T-helper 17 cell (primary cell): ENCODE measurements at places on chromosomes 2 and 18. TPM values are rescaled to one million over a fixed set of nuclear protein-coding genes. Genes with fewer than 3 reads are reported as not detected.

GRCh38 chr2:191049728-191050639 lies 36.0 kb upstream of the STAT1 start:
- no peak for DNase-seq

DNA sequence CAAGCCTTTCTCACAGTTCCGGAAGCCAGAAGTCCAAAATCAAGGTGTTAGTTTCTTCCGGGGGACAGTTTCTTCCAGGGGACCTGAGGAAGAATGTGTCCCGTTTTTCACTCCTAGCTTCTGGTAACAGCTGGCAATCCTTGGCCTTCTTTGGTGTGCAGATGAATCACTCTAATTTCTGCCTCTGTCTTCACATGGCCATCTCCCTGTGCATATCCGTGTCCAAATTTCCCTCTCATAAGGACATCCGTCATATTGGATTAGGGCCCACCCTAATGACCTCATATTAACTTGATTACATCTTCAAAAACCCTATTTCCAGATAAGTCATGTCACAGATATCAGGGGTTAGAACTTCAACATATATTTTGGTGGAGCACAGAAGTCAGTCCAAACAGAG lies 141.4 kb downstream of the ZEB2 start:
- no peak for DNase-seq

DNA sequence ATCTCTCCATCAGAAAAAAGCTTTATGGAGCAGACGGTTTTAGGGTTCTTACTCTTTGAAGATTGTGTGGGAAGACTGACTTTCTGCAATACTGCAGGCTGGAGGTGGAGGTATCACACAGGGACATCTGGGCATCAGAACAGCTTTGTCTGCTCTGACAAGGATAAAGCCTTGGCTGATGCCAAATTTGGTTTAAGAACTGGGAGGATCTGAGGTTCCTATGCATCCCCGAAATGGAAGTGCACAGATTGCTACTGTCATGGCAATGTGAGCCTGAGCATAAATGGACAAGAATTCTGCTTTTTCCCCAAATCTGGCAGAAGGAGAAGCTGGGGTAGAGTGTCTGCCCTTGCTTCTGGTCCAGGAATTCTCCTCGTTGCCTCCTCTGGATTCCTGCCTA lies 424.3 kb downstream of the SLC4A3 start:
- no peak for DNase-seq

DNA sequence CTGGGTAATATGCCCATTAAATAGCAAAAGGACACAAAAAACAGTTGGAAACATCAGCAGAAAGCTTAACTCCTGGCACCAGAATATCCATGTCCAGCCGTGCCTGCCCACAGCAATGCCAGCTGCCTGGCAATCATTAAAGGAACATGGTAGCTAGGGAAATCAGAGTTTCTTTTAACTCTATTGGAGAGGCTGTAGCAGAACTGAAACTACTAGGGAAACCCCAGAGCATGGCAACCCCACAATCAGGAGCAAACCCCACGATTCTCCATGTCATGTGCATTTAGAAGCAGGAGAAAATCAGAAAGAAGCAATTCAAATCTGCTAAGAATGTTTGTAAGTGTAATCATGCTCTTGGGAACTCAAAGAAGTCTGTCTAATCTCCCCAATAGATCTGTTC lies 409.0 kb upstream of the SMIM21 start:
- no peak for DNase-seq

DNA sequence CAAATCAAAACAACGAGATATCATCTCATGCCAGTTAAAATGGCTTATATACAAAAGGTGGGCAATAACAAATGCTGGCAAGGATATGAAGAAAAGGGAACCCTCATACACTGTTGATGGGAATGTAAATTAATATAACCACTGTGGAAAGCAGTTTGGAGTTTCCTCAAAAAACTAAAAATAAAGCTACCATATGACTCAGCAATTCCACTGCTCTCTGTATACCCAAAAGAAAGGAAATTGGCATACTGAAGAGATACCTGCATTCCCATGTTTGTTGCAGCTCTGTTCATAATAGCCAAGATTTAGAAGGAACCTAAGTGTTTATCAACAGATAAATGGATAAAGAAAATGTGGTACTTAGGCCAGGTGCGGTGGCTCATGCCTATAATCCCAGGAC lies 124.8 kb downstream of the MSTN start:
- no peak for DNase-seq

The COL4A4 gene
- total RNA-seq = 0.23 TPM

The TRIM43 gene
- total RNA-seq = not detected
